ENCODE measurements at places on chromosomes 2 and 18. TPM values are rescaled to one million over a fixed set of nuclear protein-coding genes. Genes with fewer than 3 reads are reported as not detected.

DNA sequence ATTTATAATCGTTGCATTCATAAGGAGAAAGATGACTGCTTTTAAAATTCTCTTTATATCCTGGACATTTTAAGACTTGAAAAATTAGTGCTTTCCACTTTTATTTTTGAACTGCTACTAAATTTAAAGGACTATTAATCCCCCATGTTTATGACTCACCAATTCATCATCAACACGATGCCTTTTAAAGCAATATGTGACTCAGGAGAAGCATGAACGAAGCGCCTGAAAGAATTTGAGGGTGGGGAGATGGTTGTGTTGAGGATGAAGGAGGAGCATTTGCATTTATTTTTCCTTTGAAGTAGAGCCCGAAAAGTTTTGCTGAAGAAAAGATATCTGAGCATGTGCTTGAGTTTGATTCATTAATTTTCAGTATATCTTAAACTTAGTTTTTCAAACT, 192.2 kb upstream of the LRRTM1 start:
- DNase-seq: peak; percentile 87

DNA sequence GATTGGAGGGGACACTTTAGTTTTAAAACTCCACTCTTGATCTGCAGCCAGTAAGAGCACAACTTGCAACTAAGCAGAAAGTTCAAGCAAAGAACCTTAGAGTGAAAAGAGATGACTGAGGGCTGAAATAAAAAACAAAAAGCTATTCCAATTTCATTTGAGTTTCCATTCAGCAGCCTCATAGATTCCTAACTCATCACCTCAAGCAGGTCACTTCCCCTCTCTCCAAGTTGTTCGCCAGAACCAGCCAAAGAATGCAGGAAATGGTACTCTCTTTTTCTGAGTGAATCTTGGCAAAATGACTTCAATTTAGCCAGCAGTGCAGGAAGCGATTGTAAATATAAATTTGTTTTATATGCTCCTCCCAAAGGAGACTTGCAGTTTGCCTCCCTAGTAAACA, 213.3 kb downstream of the SETBP1 start:
- DNase-seq: peak; percentile 39

DNA sequence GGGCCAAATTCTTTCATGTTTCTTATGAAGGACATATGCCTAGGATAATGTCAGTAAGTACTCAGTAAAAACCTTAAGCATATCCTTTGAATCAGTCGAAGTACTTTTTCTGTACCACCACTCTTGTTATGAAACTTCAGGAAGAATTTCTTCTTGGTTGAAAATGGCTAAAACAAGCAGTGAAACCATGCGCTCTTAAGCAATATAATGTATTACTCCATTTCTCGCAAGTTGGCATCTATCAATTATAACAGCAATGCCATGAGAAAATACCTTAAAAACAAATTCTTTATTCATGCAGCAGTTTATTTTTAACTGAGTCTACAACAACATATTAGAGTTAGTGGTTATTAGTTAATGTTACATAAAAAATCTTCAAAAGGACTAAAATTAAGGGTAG, 41.0 kb downstream of the SLC66A3 start:
- no peak for DNase-seq

GRCh38 chr2:191612496-191612895, 65.4 kb upstream of the NABP1 start:
- DNase-seq: peak; percentile 47

DNA sequence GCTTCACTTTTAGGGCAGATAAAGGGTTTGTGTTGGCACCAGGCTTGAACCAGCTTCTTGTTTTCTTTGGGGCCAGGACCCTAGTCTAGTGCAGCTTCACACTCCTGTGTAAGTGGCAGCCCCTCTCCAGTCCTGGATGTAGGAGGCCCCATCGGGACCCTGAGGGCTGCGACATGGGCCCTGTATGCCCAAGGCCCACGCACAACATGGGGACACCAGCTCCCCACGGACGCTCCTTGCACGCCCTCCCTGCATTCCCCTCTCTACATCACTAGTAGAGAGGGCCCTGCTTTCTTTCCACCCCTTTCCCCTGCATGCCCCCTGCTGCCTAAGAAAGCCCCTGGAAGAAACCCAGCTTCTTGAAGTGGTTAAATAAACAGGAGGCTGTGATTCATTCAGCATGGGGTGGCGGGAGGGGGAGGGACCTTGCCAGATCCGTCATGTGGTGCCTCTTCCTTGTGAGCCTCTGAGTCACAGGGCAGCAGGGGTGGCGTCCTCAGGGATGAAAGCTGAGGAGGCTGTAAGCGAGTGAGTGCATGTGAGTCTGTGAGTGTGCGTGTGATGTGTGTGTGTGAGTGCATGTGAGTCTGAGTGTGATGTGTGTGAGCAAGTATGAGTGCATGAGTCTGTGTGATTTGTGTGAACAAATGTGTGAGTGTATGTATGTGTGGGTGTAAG, 42.5 kb downstream of the COPS8 start:
- DNase-seq: peak; percentile 100

GRCh38 chr2:56185101-56185581, 1.4 kb downstream of the CCDC85A start:
- DNase-seq: no peak

DNA sequence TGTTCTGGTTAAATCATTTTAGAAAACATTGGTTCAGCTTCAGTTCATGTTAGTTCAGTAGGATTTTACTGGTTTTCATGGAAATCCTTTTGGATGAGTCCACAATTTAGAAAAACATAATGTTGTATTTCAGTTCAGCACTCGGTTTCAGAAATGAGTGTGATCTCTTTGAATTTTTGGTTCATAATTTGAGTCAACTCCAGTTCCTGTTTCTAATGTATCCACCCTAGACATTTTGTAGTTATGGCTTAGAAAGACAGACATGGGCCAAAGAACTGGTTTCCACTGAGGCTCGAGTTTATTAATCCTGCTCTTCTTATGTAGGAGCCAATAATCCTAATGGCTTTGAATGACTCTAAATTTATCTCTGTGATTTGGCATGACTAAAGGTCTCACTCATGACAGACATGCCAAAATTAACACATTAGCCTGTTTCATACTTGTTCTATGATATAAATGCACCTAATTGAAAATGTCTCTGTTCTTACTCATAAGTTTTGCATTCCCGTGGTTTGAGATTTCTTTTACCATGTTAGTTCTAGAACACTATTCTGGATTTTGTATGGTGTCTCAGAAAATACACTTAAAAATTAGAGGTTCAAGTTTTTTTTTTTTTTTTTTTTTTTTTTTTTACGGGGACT, 82.3 kb upstream of the SPRED2 start:
- peak; percentile 58 for DNase-seq

GRCh38 chr2:95300450-95300849, 3.3 kb downstream of the KCNIP3 start:
- DNase-seq: no peak

GRCh38 chr18:42274488-42275137, 319.6 kb downstream of the PIK3C3 start:
- DNase-seq: peak; percentile 42

- DNase-seq: peak; percentile 93
Observed at GRCh38 chr2:172782506-172783164, 47.0 kb downstream of the RAPGEF4 start.

- DNase-seq: peak; percentile 38
Observed at GRCh38 chr2:30230497-30231211, 680 bp upstream of the LBH start.

GRCh38 chr2:100673691-100674485, 111.1 kb downstream of the PDCL3 start:
- no peak for DNase-seq

The SERPINB2 gene
- 3.9 TPM for total RNA-seq

The PSD4 gene
- 6.1 TPM for total RNA-seq

The GALNT14 gene
- 0.83 TPM for total RNA-seq

The KRTCAP3 gene
- total RNA-seq: not detected

The TSPYL6 gene
- total RNA-seq: not detected

The EN1 gene
- total RNA-seq: under 0.01 TPM

The ABCG8 gene
- not detected for total RNA-seq

Measured in fibroblast of lung (primary cell).